ENCODE measurements at places on chromosomes 1 and 21. TPM values are rescaled to one million over a fixed set of nuclear protein-coding genes. Genes with fewer than 3 reads are reported as not detected.
A peak's percentile ranks its signal among the peaks of the same experiment; 100 is the strongest.

DNA sequence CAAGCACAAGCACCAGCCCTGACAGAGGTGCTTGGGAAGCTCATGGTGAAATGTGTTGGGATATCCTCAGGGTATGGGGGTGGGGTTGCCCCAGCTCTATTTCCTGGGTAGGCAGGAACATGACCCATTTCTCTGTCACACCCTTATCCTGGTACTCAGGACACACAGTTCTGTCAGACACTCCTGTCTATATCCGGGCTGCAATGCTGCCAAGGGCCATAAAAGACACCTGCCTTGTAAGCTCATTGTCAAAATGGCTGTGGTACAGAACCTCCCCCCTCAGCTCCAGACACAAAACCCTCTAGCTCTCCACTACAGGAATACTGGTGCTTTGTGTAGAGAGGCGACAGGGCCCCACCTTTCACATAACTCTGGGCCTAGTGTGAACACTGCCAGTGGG lies 636.7 kb downstream of the PLA2G4A start:
- peaks cover 6% of the 10 kb centered on the region for H3K4me1 ChIP-seq
- no peak overlapping the region for H3K27ac ChIP-seq
- H3K36me3 ChIP-seq: peaks cover 17% of the 10 kb centered on the region

DNA sequence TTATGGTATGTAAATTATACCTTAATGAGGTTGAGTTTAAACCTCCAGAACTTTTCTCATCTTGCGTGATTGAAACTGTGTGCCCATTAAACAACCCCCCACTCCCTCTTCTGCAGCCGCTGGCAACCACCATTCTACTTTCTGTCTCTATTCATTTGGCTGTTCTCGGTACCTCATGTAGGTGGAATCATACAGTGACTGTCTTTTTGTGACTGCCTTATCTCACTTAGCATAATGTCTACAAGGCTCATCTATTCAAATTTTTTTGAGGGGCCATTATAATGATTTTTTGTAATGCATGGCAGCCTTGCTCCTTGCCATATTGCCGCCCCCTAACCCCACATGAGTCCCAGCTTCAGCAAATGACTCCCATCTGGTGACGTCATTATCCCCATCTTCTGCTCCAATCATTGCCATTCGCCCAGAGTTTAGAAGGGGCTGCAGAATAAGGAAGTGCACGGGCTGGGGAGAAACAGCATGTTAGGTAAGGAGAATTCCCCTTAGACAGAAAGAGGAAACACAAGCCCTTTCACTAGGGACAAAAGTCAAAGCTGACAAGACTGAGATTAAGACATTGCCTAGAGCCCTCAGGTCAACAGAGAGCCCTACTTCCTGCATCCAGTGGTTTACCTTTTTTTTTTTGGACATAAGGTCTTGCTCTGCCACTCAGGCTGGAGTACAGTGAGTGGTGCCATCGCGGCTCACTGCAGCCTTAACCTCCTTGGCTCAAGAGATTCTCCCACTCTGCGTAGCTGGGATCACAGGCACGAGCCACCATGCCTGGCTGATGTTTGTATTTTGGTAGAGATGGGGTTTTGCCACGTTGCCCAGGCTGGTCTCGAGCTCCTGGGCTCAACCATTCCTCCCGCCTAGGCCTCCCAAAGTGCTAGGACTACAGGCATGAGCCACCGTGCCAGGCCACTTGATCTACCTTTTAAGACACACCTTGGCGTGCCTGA lies 78.4 kb upstream of the ERRFI1 start:
- H3K36me3 ChIP-seq: no peaks in the 10 kb centered on the region
- H3K27me3 ChIP-seq: no peaks in the 10 kb centered on the region
- no peak overlapping the region for H3K27ac ChIP-seq

DNA sequence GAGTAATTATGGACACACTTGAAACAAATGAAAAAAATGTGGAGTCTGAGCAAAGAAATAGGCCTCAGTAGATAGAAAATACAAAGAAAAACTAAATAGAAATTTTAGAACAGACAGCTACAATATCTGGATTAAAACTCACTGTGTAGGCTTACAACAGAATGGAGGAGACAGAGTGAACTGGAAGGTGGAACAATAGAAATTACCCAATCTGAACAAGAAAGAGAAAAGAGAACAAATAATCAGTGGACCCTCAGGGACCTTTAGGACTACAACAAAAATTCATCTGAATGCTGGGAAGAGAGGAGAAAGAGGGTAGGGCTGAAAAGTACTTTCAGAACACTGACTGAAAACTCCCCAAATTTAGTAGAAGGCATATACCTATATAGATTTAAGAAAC lies 90.0 kb downstream of the POU2F1 start:
- H3K27ac ChIP-seq: no peak overlapping the region
- H3K27me3 ChIP-seq: no peaks in the 10 kb centered on the region
- no peak overlapping the region for H3K4me3 ChIP-seq
- DNase-seq: no peak
- peaks cover 14% of the 10 kb centered on the region for H3K36me3 ChIP-seq

MAP3K7CL gene
- total RNA-seq: not detected

- no peaks in the 10 kb centered on the region for H3K4me1 ChIP-seq
- H3K4me3 ChIP-seq: no peak overlapping the region
- no peak for DNase-seq
- H3K27ac ChIP-seq: no peak overlapping the region
- H3K36me3 ChIP-seq: peaks cover 24% of the 10 kb centered on the region
Observed at GRCh38 chr1:176141449-176141848, 65.6 kb downstream of the COP1 start.

DNA sequence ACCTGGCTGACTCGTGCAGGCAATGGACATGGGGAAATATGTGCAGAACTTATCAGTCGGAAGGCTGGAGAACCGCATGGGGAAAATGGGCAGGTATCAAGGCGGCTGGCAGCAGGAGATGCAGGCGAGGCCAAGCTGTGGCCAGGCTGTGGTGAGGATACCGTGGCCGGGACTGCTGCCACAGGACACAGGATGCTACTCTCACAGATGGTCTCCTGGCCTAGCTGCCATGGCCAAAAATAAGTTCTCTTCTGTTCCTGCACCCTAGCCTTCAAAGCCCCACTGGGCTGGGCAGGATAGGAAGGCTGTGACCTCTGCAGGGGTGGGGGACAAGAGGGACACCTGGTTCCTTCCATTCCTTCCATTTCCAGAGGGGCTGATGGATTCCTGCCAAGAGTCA lies 26.4 kb downstream of the TEX35 start:
- H3K27me3 ChIP-seq: no peaks in the 10 kb centered on the region
- no peak for DNase-seq
- H3K4me1 ChIP-seq: no peaks in the 10 kb centered on the region
- no peaks in the 10 kb centered on the region for H3K36me3 ChIP-seq

GRCh38 chr1:63032171-63032570 lies 248.2 kb downstream of the ATG4C start:
- H3K4me1 ChIP-seq: no peaks in the 10 kb centered on the region
- no peaks in the 10 kb centered on the region for H3K27me3 ChIP-seq
- H3K27ac ChIP-seq: no peak overlapping the region

CA6 gene
- total RNA-seq: not detected

GRCh38 chr1:201826830-201827229 lies 2.1 kb upstream of the IPO9 start:
- H3K36me3 ChIP-seq: peaks cover 5% of the 10 kb centered on the region
- H3K27me3 ChIP-seq: no peaks in the 10 kb centered on the region
- H3K27ac ChIP-seq: no peak overlapping the region
- peak; percentile 42 for DNase-seq
- H3K4me3 ChIP-seq: 0 out of 3 replicates have a peak overlapping the region, but pooled peaks have one; percentile 6

GRCh38 chr1:32179193-32179442 lies 357 bp upstream of the TXLNA start:
- peaks cover 38% of the 10 kb centered on the region for H3K36me3 ChIP-seq
- peak overlapping the region; percentile 92 for H3K4me3 ChIP-seq
- H3K27ac ChIP-seq: no peak overlapping the region
- no peak for DNase-seq

VPS45 gene
- 31.8 TPM for total RNA-seq

OR2T33 gene
- total RNA-seq: not detected

- no peaks in the 10 kb centered on the region for H3K27me3 ChIP-seq
- no peak overlapping the region for H3K27ac ChIP-seq
- H3K36me3 ChIP-seq: no peaks in the 10 kb centered on the region
- no peak for DNase-seq
Observed at GRCh38 chr1:186016856-186017255, 282.7 kb downstream of the HMCN1 start.

DNA sequence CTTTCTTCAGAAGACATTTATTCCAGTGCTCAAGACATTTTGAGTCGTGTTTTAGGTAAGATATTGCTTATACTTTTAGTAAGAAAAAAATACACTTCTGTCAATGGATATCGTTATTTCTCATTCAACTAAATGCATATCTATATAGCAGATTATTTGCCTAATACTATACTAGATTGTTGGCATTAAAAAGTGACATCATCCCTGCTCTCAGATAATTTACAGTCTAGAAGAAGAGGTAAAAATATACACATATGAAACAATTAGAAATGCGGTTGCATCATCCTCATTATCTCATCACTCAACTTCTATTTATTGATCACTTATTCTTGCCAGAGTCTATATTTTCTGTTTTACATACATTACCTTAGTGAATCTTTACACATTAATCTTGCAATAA lies 367.7 kb downstream of the ADGRL2 start:
- no peaks in the 10 kb centered on the region for H3K4me1 ChIP-seq
- H3K4me3 ChIP-seq: no peak overlapping the region
- no peak overlapping the region for H3K27ac ChIP-seq
- H3K27me3 ChIP-seq: no peaks in the 10 kb centered on the region

- no peaks in the 10 kb centered on the region for H3K27me3 ChIP-seq
- H3K27ac ChIP-seq: no peak overlapping the region
- H3K4me1 ChIP-seq: no peaks in the 10 kb centered on the region
- no peak overlapping the region for H3K4me3 ChIP-seq
- no peak for DNase-seq
Observed at GRCh38 chr1:219460896-219461815, 151.7 kb downstream of the ZC3H11B start.

- H3K4me1 ChIP-seq: no peaks in the 10 kb centered on the region
- no peak within 1 kb of the TSS for H3K27ac ChIP-seq
- DNase-seq: peak; percentile 98
- no peaks in the 10 kb centered on the region for H3K27me3 ChIP-seq
Observed at GRCh38 chr1:54764133-54764921, at the start of gene PARS2. TSS of gene PARS2 (minus strand) at chr1:54764523. CDS start at chr1:54759161, 5,362 bp downstream.

GRCh38 chr21:44337449-44337848 lies 1.7 kb downstream of the CFAP410 start:
- no peaks in the 10 kb centered on the region for H3K27me3 ChIP-seq
- no peak for DNase-seq
- no peaks in the 10 kb centered on the region for H3K4me1 ChIP-seq
- peaks cover 5% of the 10 kb centered on the region for H3K36me3 ChIP-seq
- H3K4me3 ChIP-seq: peak overlapping the region; percentile 76

DNA sequence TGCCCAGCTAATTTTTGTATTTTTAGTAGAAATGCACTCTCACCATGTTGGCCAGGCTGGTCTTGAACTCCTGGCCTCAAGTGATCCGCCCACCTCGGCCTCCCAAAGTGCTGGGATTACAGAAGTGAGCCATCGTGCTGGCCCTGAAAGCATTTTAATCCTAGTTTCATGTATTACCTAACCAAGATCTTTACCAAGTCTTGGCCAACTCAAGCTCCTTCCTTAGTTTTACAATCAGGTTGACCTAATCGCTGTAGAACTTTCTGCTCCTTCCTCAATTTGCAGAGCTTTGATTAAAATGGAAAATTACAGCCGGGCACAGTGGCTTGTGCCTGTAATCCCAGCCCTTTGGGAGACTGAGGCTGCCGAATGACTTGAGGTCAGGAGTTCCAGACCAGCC lies 3.2 kb upstream of the TMEM63A start:
- H3K27ac ChIP-seq: no peak overlapping the region
- peaks cover 9% of the 10 kb centered on the region for H3K4me1 ChIP-seq
- H3K36me3 ChIP-seq: peaks cover 13% of the 10 kb centered on the region
